Naive thymus-derived CD4-positive, alpha-beta T cell (primary cell): ENCODE measurements at places on chromosomes 2 and 18. TPM values are rescaled to one million over a fixed set of nuclear protein-coding genes. Genes with fewer than 3 reads are reported as not detected.

Gene MROH2A
- not detected for total RNA-seq

DNA sequence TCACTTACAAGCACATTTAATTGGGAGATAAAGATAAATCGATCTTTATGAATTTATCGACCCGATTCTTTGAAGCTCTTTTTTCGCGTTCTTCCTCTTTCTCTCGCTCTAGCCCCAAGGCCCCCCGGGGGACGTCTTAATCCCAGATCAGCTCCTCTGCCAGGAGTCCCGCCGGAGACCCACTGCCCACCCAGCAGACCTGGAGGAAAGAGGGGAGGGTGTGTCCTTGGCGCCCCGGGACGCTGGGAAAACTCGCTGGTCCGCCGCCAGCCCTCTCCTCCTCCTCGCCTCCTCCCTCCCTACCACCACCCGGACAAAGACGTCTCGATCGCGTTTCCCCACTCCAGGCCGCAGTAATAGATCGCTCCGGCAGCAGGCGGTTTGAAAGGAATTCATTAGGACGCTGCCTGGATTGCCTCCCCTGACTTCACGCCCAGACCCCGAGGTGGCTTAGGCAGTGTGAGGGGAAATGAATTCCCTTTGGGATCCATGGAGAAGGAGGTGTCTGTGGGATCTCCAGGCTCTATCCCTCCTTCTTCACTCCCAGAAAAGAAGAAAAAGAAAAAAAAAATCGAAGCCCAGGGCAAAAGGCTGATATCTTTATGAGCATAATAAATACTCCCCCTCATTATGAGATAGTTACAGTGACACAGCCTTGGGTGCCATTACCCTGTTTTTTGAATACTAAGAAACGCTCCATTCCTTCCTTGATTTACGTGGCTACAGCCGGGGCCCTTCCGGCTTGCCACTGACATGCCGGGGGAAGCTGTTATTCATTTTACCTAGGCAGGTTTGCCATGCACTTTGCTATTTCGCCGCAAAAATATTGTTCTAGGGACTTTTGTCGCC lies 1.8 kb upstream of the GBX2 start:
- H3K27me3 ChIP-seq = peaks cover 17% of the 10 kb centered on the region
- no peak overlapping the region for H3K27ac ChIP-seq
- no peak for DNase-seq
- no peaks in the 10 kb centered on the region for H3K36me3 ChIP-seq

Gene IL36RN
- total RNA-seq = 0.07 TPM in 1 of 2 replicates, not detected in the other

GRCh38 chr18:23888881-23889280 lies 125.7 kb upstream of the TTC39C start:
- H3K36me3 ChIP-seq = no peaks in the 10 kb centered on the region
- H3K4me1 ChIP-seq = no peaks in the 10 kb centered on the region
- no peak for DNase-seq
- no peak overlapping the region for H3K4me3 ChIP-seq
- no peaks in the 10 kb centered on the region for H3K27me3 ChIP-seq

GRCh38 chr2:172038121-172038520 lies 38.4 kb downstream of the METAP1D start:
- H3K27ac ChIP-seq = no peak overlapping the region
- no peaks in the 10 kb centered on the region for H3K36me3 ChIP-seq
- H3K27me3 ChIP-seq = no peaks in the 10 kb centered on the region
- no peak for DNase-seq
- no peak overlapping the region for H3K4me3 ChIP-seq

Gene MCEE
- total RNA-seq = 11.6 TPM

- H3K4me1 ChIP-seq = no peaks in the 10 kb centered on the region
- DNase-seq = no peak
- H3K27me3 ChIP-seq = no peaks in the 10 kb centered on the region
- H3K4me3 ChIP-seq = no peak overlapping the region
- H3K27ac ChIP-seq = no peak overlapping the region
Observed at GRCh38 chr2:232931636-232932035, 61.6 kb downstream of the SNORC start.

DNA sequence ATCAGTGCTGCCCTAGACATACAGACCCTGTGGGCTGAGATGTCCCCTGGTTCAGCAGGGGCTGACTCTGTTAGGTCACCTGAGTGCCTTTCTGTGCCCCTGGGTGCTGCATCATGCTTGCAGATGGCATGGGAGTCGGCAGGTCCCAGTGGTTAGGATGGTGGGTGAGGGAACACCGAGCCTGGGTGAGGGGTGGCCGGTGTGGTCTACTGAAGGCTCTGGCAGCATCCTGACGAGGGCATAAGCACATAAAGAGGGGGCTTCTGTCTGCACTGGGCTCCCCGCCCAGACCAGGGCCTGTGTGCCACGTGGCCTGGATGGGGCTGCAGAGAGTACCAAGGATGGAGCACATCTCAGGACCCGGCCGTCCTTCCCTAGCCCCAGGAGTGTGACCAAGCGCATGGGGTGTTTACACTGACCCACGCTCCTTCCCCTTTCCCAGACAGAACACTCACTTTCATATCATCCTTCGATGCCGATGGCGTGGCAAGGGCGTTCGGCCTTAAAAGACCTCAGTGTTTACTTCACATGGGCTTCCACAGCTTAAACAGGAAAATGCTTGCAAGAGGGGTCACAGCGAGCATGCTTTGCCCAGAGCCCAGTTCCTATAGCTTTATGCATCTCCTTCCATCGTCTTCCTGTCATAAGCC lies 115.1 kb downstream of the STPG4 start:
- no peaks in the 10 kb centered on the region for H3K27me3 ChIP-seq
- no peak overlapping the region for H3K27ac ChIP-seq
- H3K36me3 ChIP-seq = no peaks in the 10 kb centered on the region
- H3K4me1 ChIP-seq = no peaks in the 10 kb centered on the region
- no peak overlapping the region for H3K4me3 ChIP-seq
- DNase-seq = no peak

DNA sequence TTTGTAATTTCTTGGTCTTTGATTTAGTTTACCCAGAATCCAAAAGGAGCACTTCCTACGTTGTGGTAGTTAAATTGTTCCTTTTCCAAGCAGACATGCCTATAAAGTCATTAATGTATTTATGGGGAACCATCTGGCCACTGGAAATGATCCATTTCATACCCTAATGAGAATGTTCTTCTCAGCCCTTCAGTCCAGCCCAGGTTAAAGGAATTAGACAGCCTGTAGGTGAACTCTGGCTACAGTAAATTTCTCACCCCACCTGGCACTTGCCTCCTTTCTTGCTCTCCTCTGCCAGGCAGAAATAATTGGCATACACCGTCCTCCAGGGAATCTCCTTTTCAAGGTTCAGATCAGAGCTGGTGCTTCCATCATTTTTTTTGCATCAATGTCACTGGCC lies 121.1 kb downstream of the SETBP1 start:
- H3K4me3 ChIP-seq = no peak overlapping the region
- H3K4me1 ChIP-seq = peaks cover 18% of the 10 kb centered on the region
- no peak overlapping the region for H3K27ac ChIP-seq
- no peak for DNase-seq
- no peaks in the 10 kb centered on the region for H3K27me3 ChIP-seq

Gene GAL3ST2
- total RNA-seq = 0.17 and 0.53 TPM in 2 replicates

DNA sequence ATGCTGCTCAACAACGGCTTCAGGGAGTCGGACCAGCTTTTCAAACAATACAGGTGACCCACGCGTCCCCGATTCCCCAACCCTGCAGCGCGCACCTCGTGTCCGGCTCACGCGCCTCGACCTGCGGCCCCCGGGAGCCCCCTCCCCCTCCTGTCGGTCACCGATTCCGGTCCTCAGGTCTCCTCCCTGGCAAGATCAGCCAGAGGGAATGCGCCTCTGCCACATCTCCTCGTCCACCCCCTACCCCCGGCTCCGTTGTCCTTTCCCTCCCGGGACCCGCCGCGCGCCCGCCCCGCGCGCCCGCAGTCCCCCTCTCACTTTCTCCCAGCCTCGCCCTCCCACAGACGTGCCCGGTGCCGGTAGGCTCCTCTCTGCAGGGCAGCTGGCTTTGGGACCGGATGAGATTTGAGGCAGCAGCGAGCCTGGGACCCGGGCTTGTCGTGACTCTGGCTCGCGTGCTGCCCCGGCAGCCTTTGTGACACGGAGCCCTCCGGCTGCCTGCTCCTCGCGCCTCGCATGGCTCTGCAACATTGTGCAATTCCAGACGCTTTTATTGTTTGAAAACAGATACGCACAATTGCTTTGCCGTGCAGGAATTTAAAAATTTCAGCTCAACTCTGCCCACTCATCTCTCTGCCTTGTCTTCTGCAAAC lies 558 bp downstream of the TTC39C start:
- DNase-seq = peak; percentile 57
- H3K27me3 ChIP-seq = no peaks in the 10 kb centered on the region
- H3K4me3 ChIP-seq = peak overlapping the region; percentile 86
- peaks cover 80% of the 10 kb centered on the region for H3K4me1 ChIP-seq
- H3K36me3 ChIP-seq = no peaks in the 10 kb centered on the region

GRCh38 chr2:48461721-48462120 lies 68.2 kb upstream of the STON1 start:
- peaks cover 35% of the 10 kb centered on the region for H3K36me3 ChIP-seq
- H3K4me1 ChIP-seq = no peaks in the 10 kb centered on the region
- no peak for DNase-seq
- H3K4me3 ChIP-seq = no peak overlapping the region
- no peak overlapping the region for H3K27ac ChIP-seq

DNA sequence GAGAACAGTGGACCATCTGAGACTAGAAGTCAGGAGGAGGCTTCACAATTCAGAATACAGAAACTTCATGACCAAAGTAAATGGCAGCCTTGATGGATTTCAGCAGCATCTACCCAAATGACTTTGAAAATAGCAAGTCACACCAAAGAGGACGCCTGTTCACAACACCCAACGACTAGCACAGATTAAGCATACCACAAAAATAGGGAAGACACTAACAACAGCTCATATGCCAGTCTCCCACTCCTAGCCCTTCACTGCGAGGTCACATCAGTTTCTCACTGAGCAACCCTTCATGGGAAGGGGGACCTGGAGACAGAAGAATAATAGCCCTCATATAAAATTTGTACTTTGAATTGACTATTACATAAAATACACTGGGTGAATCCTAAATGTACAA lies 228.4 kb upstream of the SLC39A10 start:
- H3K36me3 ChIP-seq = no peaks in the 10 kb centered on the region
- no peak overlapping the region for H3K4me3 ChIP-seq
- no peaks in the 10 kb centered on the region for H3K4me1 ChIP-seq
- no peaks in the 10 kb centered on the region for H3K27me3 ChIP-seq

Gene KIAA2012
- total RNA-seq = not detected
